Cardiac muscle cell (in vitro differentiated cells and primary cell): ENCODE measurements at places on chromosomes 5 and 9. TPM values are rescaled to one million over a fixed set of nuclear protein-coding genes. Genes with fewer than 3 reads are reported as not detected.

Gene IGFBPL1
- 12.6 and 24.2 TPM in 2 replicates for total RNA-seq

Gene OR13C9
- 1.4 TPM in 1 of 2 replicates, not detected in the other for total RNA-seq

Gene FOXD4L6
- 0.60 TPM in 1 of 2 replicates, not detected in the other for total RNA-seq

Gene WNT8A
- not detected in 2 replicates for total RNA-seq

Gene SCAMP1
- total RNA-seq, result 25.5 and 32.4 TPM in 2 replicates

Gene DIMT1
- 19.4 and 26.4 TPM in 2 replicates for total RNA-seq

Gene TMEM161B
- 9.7 and 11.2 TPM in 2 replicates for total RNA-seq

Gene PKD2L2
- not detected in 2 replicates for total RNA-seq

Gene F12
- 3.4 and 4.6 TPM in 2 replicates for total RNA-seq

GRCh38 chr9:79970146-79970425, 398.3 kb downstream of the TLE4 start:
- no peak for DNase-seq

- DNase-seq, result no peak
Measured at GRCh38 chr5:150487199-150488061, 20.5 kb upstream of the NDST1 start.

- no peak for DNase-seq
Measured at GRCh38 chr5:83865579-83865978, 144.9 kb upstream of the HAPLN1 start.

DNA sequence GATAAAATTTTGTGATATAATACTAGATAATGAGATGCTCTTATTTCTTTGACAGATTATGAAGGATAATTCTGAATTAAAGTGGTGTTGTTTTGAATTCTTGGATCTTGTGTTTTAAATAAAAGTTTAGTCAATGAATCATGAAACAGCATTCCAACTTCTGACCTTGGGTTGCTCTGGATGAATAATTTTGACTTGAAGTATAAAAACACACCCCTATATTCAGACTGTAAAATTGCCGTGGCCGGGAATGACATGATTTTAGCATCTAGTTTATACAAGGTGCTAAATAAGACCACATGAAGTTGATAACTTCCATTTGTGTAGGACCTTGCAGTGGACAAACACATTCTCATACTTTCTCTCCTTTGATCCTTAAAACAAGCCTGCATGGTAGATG, 67.2 kb upstream of the DAP start:
- DNase-seq, result no peak

DNA sequence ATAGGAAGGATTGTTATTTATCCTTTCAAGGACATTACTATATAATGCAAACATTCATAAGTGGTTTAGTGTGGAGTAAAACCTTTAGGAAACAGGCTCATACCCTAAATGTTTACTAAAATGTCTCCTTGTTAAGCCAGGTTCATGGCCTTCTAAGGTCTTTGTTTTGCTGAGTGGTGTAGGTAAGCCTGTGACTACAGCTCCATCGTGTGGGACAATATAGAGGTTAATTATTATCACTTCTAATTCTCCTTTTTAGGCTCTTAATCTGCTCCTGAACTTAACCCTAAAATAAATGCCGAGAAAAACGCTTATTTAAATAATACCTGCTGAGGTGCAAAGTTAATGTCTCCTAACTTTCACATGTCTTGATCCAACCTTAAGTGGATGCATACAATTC, 43.8 kb downstream of the SPINK5 start:
- DNase-seq, result no peak

GRCh38 chr5:21919414-21920022, 933.6 kb downstream of the CDH12 start:
- DNase-seq, result peak; percentile 60

DNA sequence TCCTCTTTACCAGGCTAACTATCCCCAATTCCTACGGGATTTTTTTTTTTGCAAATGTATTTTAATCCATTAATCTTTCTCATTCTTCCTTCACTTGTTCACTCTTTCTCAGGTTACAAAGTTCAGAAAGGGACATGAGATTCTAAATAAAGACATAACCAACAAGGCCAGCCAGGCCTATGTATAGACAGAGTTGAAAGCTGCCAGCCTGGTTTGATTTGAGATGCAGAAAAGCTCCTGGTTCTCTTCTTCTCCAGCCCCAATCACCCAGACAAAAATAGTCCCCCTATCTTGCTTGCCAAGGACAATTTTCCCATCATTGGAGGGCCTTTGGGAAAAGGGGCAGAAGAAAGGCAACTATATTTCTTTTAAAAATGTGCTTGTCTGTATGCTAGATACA, 398.8 kb downstream of the NFIB start:
- DNase-seq, result no peak

- no peak for DNase-seq
Measured at GRCh38 chr9:95012035-95012708, 285.7 kb downstream of the AOPEP start.

DNA sequence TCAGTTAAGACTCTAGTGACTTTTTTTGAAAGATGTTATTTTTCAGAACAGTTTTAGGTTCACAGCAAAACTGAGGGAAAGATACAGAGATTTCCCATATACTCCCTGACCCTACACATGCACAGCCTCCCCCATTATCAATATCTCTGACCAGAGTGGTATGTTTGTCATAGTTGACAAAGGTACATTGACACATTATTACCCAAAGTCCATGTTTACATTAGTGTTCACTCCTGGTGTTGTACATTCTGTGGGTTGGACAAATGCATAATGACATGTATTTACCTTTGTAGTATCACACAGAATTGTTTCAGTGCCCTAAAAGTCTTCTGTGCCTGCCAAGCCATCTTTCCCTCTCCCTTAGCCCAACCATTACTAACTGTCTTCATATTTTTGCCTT, 470.7 kb upstream of the DMAC1 start:
- DNase-seq, result no peak

- DNase-seq, result no peak
Measured at GRCh38 chr5:63963926-63964325, 1.7 kb upstream of the HTR1A start.

DNA sequence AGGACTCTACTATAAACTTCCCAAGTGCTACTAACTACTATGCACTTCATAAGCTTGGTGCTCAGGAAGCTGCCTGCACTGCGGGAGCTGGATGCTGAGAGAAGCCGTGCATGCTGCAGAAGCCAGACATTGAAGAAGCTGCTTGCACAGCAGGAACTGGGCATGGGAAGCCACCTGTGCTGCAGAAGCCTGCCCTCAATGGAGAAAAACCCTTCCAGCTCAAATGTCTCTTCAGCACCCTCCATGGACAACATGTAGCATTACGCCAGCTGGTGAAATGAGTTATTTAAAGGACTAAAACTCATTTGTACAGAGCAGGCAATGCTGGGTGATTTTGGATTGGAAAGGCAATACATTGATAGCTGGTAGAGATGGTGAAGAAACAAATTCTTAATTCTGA, 247.2 kb downstream of the KIF4B start:
- DNase-seq, result peak; percentile 58

DNA sequence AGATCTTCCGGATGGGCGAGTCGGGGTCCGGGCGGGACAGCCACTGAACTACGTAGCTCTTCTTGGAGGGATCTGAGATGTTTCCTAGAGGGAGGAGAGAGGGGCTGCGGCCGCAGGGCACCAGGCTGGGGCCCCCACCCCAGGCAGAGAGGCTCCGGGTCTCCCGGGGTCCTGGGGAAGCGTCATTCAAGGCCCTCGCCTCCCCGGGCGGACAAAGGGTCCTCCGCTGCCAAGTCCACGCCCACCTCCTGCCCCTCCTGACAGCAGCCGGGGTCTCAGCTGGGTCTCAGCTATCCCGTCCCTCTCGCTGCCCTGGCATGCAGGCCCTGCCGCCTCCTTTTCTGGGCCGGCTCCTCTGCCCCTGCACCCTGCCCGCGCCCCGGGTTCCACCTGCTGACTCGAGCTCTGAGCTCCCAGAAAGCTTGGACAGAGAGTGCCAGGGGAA, 61.5 kb downstream of the ZNF354C start:
- DNase-seq, result no peak

DNA sequence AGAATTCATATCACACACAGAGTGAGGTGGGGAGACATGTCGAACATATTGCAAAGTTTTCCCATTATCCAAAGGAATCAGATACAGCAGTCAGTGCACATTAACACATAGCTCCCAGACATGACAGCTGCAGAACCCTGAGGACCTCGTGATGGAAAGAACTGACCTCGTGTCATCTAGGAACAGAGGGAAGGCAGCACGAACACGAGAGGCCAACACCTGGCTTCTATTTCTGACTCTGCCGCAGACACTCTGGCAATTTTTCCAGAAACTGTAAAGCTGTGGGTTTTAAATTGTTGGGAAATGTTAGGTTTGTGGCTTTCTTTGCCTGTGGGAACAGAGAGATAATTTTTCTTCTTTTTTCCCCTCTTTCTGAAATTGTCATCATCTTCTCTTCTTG, 315.0 kb upstream of the PIK3R1 start:
- peak; percentile 49 for DNase-seq

DNA sequence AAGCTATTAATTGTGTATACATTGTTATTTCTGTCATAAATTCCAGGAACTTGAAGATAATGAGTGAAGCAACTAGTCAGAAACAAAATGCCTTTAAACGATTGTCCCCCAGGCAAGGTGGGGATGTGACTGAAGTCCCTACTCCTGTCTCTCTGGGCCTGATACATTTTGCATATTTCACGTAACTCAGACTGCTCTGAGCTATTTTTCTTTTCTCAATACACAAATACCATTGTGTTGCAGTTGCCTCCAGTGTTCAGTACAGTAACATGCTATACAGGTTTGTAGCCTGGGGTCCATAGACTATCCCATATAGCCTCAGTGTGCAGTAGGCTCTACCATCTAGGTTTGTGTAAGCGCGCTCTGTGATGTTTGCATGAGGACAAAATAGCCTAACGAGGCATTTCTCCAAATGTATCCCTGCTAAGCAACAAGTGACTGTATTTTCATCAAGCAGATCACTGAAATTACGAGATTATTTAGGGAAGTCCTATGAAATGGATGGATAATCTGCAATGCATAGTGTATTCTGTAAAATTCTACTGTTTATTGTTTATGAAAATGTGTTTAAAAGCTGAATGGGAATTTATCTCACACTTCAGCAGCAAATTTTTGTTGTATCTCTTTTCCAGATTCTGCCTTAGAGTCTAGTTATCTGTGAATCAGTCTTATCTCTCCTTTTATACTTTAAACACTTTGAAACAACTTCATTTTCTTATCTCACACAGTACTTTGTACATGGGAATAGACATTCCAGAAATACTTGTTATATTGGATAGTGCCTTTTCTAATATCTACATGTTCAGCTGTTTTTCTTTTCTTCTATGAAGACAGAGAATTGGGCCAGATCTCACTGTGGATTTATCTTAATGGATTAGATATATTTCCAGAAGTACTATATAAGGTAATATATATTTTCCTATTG, 150.5 kb downstream of the CD180 start:
- no peak for DNase-seq

GRCh38 chr5:10600626-10601245, 36.9 kb downstream of the ANKRD33B start:
- no peak for DNase-seq

DNA sequence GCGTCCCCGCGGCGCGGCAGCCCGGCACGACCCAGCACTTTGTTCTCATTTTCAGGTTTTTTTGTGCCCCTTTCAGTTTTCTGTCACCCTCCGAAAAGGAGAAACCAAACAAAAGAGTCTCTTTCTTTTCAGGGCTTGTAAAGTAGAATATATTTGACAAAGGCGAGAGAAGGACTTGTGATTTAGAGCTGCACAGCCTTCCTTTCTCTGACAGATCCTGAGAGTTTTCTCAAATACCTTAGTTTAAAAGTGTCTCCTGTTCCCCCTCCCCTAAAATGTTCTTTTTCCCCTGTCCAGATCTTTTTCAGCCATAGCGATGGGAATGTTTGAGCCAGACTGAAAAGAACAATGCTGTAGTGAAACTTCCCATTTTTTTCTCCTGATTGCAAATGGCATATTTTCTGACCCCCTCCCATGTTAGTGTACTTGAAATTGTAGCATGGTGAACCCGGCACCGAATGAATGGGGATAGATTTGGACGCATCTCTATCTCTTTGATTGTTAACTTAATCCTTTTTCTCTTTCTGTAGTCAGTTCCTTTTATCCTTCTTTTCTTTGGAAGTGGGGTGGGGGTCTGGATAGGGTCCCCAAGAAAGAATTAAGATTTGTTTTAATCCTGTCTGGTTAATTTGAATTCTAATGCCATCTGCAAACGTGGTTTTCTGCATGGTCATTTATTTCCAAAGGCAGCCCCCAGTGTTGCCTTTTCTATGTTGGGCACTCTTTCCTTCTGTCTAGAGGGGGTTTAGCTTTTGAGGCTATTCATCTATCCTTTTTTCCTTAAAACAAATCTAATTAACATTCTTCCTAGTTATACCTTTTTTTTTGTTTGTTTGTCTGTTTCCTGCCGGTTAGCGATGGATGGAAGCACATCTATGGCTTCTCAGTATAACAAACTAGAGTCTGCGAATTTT, 2.2 kb downstream of the ZSWIM6 start:
- DNase-seq, result no peak

DNA sequence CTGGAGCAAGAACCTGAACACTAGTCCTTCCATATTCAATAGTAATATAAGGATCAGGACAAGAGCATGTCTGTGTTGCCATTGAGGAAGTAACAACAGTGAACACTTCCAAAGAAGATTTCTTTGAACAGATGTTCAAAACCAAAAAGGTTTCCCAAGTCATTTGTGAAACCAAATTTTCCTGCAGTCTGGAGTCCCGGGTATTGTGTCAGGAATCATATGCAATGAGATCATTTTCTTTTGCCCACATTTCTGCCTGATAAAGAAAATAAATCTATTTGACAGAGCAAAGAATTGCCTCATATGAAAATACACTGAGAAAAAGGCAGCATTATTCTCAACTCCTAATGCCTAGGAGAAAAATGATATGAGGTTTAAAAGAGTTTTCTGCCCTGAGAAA, 151.7 kb downstream of the SNX18 start:
- peak; percentile 68 for DNase-seq

DNA sequence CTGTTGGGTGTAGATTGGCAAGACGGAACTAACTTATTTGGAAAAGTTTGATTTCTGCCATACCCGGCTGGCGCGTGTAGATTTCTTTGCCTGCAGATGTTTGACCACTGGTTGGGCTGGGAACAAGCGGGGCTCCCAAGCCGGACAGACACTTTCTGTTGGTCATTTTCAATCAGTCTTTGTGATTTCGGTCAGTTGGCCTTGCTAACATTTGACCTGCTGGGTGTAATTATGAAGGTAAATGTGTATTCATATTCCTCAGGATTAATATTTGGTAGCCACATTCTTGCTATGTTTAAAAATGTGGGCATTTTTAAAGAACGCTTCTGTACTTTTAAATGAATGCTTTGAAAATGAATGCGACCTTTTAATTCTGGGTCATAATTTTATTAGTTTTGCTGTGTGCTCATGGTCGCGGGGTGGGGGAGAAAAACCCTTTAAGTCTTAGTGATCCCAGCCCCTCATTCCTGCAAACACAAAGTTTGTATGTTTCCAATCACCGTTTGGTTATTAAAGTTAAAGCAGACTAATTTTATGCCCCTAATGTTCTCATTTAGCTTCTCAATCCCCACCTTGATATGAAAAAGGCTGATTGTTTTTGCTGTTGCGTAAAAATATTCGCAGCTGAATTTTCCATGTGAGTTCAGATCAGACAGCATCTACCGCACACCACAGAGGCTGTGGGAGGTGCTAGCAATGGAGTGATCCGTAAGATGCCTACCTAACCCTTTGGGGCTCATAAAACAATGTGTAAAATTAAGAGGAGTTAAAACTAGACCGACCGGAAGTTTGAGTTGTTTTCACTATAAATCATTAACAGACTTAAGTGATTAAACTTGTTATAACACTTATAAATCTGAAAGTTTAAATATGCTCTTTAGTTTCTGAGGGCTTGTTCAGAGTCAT, 1.5 kb downstream of the RASGRF2 start:
- DNase-seq, result peak; percentile 3
